Fibroblast of skin of right quadriceps (primary cell): ENCODE measurements at places on chromosomes 7 and 10.

- peak; percentile 54 for DNase-seq
These were observed 44.3 kb downstream of the SMURF1 start for GRCh38 chr7:99099499-99100077.

DNA sequence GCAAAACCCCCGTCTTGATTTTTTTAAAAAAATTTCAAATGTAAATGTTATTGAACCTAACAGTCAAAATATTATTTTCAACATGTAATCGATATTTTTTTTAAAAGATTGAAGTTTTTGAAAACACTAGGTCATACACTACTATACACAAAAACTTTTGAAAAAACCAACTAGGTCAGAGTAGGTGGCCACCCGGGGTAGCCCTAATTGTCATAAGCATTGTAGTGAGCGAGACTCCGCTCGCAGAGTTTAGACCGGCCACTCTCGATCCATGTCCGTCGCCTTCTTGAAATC, 417 bp downstream of the RFC2 start:
- DNase-seq = no peak

DNA sequence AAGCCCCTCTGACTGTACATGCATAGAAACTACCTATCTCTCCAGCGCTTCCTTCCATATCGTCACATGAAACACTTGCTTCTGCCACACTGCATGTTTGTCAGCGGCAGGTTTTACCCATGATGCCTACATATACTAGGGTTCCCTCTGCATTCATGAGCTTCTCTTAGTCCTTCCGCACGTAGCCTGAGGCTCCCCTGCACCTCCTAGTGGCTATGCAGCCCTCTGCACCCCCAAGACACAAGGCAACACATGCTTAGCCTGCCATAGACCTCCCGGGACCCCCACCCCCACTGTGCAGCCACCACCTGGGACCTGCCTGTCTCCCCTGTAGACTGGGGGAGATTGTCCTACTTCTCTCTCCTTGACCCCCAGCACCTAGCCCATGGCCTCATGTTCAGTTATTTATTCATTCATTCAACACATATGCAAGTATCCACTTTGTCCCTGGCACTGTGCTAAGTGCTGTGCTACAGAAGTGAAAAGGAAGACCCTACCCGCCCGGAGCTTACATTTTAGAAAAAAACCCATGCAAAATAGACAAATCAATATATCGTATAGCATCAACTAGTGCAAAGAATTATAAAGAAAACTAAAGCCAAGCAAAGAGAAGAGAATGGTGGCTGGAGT, 23.5 kb downstream of the TMEM273 start:
- DNase-seq = peak; percentile 37

DNA sequence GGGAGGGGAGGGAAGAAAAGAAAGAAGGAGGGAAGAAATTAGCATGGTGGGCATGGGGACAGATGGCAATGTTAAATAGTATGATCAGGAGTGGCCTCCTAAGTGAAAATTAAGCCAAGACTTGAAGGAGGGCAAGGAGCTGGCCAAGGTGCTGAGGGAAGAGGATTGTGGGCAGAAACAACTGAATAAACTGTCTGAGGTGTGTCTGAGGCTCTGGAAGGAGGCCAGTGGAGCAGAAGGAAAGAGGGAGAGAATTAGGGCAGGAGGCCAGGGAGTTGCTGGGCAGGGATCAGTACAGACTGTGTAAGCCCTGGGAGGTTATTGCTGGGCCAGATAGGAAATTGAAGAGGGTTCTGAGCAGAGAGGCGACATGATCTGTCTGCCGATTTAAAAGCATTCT, 40.6 kb upstream of the VKORC1L1 start:
- DNase-seq = peak; percentile 29

- no peak for DNase-seq
These were observed 39.7 kb upstream of the DIP2C start for GRCh38 chr10:729213-729612.

DNA sequence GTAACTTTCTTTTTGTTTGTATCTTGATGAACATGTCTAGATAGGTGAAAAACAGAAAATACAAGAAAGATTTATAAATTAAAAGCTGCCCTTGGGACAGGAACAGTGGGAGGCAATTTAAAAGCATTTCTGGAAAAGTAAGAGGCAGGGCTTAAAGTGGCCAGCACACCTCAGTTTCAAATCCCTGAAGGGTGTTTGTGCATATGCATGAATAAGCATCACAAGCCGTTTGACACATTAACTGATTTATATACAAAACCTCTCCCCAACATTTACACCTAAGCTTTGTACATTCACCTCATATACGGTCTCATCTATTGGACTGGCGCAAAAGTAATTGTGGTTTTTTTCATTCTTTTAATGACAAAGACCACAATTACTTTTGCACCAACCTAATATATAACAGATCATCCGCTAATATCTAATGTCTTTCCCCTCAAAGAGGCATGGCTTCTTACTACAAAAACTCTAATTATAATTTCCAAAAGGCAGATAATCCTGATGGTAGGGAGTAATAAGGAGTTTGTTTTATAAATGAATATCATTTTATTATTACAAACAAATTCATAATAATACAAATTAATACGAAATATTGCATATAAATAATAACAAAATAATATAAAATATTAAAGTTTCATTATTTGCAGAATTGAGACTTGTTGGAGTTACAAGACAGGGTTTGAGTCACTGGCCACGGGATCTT, 48.3 kb downstream of the LRGUK start:
- DNase-seq = no peak

- DNase-seq = no peak
These were observed 69.6 kb downstream of the AKAP9 start for GRCh38 chr7:92010215-92010614.

DNA sequence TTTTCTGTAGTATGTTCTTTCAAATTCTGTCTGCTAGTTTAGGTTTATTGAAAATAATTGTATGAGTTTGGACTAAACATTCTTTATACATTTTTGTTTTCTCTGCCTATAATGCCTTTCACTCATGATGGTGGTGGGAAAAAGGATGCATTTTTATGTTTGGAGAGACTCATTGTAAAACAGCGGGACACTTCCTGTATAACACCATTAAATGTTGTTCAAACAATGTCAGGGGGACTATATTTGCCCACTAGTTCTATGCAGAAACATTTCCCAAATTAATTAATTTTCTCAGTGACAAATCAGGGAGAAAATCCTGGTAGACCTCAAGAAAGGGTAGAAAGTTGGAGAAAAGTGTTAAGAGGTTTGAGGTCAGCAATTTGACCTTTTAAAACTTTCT, 207.7 kb downstream of the MALRD1 start:
- DNase-seq = no peak

- peak; percentile 96 for DNase-seq
These were observed 688.1 kb downstream of the LRMDA start for GRCh38 chr10:76119515-76119914.

DNA sequence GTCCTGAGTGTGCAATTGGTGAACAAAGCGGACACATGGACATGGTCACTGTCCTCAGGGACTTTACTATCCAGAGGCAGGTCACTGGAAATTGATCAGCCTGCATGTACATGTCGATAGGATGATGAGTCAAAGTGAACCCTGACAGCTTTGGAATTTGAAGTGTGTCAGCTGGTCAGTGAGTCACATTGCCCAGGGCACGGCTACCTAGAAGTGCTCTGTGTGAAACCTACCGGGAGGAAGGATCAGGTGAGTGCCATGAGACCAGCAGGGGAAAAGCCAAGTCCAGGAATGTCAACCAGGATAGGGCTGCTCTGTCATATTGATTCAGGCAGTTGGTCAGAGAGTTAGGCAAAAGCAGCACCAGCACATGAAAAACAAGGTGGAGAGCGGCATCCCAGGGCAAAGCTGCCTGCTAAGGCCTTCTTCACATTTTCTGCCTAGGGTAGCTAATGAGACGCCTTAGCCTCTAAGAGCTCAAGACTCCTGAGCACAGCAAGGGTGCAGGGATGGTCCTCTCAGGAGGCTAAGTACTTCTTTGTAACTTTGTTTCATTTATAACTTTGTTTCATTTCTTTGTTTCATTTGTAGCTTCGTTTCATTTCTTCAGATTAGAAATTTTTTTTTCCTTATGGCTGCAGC, 19.4 kb upstream of the PDCD4 start:
- DNase-seq = no peak

DNA sequence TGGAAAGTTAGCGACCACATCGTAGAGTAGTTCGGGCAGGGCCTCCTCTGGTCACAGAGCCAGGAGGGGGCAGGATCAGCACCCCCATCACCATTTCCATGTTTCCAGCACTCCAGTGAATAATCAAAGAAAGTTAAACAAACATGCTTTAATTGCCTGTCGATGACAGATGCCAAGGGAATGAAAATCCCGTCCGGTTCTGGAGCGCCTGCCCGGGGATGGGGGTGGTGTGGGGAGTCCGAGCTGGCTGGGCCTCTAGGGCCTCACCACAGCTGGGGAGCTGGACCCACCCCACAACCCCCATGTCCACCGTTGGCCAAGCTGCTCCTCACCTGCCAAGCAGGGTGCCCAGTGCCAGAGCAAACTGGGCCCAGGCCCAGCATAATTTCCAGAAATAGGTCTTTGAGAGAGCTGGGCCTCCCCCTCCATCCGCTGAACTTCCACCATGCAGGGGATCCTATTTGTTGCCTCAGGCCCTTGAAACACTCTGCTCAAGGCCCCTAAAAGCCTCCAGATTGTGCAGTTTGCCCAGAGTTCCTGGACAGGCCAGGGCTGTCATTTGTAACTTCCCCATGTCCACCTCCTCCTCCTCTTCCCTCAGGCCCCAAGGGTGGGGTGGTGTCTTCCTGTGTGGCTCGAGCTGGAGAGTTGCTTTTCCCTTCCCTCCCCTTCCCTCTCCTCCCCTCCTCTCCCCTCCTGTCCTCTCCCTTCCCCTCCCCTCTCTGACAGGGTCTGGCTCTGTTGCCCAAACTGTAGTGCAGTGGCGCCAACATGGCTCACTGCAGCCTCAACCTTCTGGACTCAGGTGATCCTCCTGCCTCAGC, 101.0 kb downstream of the MYL10 start:
- DNase-seq = no peak

DNA sequence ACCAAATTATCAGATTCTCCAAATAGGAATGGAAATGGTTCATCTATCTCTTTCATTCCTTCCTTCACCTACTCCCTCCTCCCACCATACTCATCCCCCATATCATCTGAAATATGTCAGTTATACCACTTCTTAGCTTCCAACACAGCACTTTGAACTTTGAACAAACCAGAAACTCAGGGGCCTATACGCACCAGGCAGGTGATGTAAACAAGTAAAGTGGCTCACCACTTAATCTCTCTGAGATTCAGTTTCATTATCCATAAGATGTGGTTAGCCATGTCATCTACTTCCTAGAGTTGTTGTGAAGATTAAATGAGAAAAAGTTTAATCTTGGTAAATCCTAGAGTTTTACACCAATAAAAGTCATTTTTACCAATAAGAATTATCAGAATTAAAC, 65.9 kb upstream of the LRRN3 start:
- DNase-seq = no peak

GRCh38 chr10:72107325-72108003, 19.1 kb upstream of the SPOCK2 start:
- DNase-seq = no peak

- DNase-seq = no peak
These were observed 102.5 kb upstream of the CCDC6 start for GRCh38 chr10:60008816-60009215.

GRCh38 chr10:95264227-95265051, 26.4 kb downstream of the PDLIM1 start:
- no peak for DNase-seq

DNA sequence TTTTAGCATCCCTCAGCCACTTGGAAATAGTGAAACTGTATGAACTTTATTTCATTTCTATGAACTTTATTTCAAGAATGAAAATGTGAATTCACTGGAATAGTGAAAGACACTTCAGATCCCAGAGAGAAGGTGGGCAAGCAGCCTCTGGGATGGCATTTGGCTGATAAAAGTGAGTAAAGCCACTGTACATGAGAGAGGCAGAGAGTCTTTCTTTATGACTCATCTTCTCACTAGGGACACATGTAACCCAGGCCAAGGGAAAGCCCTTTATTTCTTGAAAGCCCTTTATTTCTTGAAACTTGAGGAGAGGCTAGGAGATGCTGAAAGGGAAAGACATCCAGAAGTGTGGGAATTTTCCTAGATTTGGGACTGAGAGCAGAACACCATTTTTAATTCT, 148.9 kb upstream of the SMIM30 start:
- peak; percentile 1 for DNase-seq

DNA sequence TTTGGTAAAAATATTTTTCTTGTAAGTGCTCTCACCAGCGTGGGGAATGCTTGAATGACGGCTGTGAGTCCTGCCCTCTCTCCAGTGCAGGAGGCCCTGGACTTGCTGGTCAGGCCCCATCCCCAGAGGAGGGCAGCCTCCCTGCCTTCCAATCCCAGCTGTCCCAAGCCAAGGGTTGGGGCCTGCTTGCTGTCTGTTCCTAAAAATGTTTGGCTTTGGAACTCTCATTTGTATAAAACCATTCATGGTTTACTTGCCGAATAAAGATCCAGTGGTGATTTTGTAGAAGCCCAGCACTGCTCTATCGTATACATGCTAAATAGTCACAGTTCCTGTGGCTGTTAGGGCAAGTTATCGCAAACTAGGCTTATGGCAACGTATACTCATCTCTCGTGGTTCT, 121.7 kb downstream of the GLRX3 start:
- no peak for DNase-seq

DNA sequence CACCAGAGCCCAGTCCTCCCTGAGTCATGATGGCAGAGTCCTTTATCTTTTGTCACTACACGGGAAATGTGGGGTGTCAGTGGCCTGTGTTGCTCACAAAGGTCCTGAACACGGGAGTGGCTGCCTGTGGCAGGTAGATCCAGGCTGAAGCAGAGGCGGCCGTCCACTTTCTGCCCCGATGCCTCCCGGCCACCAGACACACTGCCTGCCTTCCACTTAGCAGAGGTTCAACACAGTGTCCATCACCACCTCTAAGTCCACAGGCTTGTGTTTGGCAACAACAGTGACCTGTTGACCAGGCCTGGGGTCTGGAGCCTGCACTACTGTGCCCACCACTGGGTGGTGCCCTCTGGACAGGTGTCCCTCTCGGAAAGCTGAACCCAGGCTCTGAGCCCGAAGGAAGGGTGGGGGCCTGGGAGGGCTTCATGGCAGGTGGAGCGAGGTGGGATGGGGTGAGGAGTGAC, 49.9 kb upstream of the CAMK2B start:
- no peak for DNase-seq

DNA sequence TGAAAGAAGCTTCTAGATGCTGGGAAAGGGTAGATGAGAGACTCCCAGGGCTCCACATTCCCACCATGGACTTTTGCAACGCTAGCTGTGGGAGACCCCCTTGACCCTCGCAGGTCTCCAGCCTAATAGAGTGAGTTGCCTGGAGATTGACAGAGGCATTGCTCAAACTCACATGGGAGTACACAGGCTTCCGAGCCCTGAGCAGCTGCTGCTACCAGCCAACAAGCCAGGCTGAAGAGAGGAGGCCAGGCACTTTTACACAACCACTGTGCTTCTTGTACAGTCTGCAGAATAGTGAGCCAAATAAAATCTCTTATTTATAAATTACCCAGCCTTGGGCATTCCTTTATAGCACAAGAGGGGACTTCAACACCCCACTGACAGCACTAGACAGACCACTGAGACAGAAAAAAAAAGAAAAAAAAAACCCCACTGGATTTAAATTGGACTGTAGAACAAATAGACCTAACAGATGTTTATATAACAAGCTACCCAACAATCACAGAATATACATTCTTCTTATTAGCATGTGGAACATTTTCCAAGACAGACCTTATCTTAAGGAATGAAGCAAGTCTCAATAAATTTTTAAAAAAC, 146.2 kb downstream of the ZFAND4 start:
- no peak for DNase-seq
